ENCODE measurements at places on chromosomes 1 and 21.

- DNase-seq = no peak
Measured at GRCh38 chr1:160047111-160047991, 15.6 kb upstream of the PIGM start.

DNA sequence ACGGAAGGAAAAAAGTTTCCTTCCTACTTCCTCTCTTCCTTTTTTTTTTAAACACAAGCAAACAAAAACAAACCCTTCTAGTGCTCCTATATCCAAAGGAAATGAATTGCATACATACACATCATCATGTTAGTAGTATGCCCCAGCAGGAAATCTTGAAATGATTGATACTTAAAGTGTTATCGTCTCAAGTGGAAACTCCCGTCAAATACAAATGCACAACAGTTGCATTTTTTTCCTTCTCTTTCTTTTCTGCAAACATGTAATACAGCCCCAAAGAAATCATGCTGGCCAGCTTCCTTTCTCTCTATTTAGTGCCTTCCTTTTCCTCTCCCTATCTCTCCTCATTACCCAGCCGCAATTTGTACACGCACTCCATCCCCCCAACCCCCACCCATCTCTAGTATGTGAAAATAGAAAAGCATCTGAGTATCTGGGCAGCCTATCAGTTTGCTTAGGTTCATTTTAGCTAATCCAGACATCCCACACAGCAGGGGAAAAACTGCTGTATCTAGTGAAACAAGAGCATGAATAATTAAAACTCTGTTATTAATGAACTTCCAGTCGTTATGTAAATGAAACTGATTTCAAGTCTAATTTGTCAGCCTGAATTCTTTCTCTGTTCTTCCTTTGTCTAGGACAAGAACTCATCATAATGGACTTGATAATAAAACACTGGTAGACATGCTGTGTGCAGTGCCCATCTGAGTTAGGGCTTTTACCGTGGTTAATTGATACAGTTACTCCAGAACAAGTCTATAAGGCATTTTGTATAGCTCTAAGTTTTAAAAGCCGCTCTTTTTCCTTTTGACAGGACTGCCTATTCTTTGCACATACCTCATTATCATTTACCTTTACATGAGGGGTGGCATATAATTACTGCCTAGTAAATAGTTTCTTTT, 336.5 kb upstream of the ADGRL2 start:
- no peak for DNase-seq

- no peak for DNase-seq
Measured at GRCh38 chr1:153356392-153357075, 1.1 kb upstream of the S100A9 start.

DNA sequence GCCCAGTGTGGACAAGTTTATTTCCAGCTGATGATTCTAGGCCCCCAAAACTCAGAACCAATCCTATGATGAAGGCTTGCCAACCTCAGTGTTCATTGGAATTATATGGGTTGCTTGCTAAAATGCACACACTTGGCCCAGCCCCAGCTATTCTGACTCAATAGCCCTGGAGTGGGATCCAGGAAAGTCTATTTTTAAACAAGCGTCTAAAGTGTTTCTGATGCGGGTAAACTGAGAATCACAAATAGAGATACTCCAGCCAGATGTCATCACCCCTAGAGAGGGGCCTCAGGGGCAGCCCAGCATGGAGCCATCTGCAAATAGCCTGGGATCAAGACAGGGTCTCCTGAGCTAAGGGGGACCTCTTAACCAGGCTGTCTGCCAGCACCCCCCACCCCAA, 46.0 kb downstream of the PKP1 start:
- no peak for DNase-seq

DNA sequence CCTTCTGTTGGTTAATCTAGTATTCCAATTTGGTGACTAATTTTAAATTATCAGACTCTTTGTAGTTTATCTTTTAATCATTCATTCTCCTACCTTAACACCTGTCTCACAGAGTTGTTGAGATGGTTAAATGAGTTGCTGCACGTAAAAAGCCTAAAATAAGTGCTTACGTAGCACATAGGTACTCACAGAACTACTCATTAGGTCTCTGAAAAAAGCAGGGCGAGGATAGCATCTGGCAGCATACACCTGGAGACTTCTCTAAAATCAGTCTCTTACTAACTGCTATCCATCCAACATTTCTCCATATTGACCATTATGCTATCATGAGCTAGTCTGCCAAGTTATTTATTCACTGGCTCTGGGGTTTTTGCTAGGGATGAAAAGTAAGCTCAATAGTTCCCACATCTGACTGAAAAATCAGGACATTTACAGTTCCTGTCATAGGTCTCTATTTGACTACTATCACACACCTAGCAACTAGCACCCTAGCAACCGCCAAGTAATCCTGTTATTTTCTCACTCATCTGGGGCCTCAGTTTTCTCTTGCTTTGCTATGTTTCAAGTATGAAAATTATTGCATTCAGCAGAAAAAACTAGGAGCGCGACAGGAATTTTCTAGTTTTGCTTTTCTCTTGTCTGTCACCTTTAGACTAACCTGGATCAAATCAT, 11.2 kb downstream of the CSDE1 start:
- DNase-seq = no peak

DNA sequence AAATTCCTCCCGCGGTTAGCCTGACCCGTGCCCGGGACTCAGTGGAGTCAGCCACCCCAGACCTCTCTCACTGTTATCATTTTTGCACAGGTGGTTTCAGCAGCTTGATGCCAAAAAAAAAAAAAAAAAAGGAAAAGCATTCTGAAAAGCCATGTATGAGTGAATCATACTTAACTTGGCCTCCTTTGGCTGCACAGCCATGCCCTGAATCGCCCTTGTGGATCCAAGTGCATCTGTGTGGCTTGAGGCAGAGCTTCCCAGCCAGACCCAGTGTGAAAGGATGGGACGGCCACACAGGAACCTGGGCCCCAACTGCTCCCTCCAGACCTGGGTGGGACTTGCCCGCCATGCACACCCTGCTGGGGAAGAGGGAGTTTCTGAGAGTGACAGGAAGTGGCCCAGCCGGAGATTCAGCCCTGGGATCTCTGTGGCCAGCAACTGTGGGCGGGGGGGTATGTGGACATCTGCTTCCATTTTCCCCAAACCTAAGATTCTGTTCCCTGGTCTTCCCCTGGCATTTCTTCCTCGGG, 8.6 kb downstream of the YBEY start:
- no peak for DNase-seq

GRCh38 chr1:64502931-64503330, 33.0 kb downstream of the CACHD1 start:
- DNase-seq = no peak

- no peak for DNase-seq
Measured at GRCh38 chr1:202798260-202798659, 10.0 kb downstream of the KDM5B start.

- no peak for DNase-seq
Measured at GRCh38 chr1:109886827-109887226, 23.8 kb upstream of the CSF1 start.

GRCh38 chr1:221708076-221708571, 33.8 kb downstream of the DUSP10 start:
- DNase-seq = no peak

DNA sequence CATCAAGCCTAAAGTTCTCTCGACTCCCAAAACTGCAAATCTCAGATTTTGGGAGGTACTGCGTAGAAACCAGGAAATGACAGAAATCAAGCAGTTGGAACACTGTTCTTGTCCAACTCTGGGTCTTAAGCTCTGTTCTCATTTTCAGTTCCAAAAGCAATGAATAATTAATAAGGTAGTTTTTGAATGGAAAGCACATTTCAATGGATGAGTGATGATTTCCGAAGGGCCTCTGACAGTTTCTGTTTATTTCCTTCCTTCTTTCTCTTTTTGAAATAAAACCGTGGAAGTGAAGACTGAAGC, 20.9 kb upstream of the TARBP1 start:
- no peak for DNase-seq

- DNase-seq = no peak
Measured at GRCh38 chr1:183885142-183885735, 80.3 kb downstream of the RGL1 start.

DNA sequence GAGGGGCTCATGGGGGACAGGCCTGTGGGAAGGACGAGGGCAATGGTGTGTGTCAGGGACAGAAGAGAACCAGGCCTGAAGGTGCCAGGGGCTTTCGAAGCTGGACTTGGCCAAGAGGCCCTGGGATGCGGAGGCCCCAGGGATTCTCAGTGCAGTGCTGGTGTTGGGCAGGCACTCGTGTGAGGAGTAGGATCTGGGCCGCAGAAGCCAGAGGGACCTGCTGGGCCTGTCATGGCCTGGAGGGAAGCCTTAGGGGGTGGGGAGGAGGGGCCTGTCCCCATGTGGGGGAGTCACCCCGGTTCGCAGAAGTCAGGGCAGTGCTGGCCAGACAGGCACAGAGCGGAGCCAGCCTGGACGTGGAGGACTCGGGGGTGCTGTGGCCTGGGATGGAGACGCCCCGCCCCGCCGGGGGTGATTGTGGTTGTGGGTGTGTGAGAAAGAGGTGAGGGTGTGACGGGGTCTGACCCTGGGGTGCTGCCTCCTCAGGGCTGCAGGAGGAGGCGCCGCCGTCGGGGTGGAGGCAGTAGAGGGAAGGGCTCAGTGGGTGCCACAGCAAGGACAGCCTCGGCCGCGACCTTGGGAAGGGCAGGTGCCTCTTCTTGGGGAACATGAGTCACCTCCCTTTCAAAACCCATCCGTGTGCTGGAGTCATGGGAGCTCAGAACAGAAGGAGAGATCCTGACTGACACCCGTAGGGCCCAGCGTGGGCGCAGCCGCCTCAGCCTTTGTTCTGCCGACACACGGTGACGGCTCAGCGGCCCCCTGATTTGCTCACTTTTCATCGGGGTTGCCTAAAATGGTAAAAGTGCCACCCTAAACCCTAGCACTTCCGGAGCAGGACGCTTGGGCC, 33.9 kb downstream of the FAAP20 start:
- DNase-seq = no peak

GRCh38 chr1:203590603-203591002, 36.0 kb upstream of the ATP2B4 start:
- no peak for DNase-seq

DNA sequence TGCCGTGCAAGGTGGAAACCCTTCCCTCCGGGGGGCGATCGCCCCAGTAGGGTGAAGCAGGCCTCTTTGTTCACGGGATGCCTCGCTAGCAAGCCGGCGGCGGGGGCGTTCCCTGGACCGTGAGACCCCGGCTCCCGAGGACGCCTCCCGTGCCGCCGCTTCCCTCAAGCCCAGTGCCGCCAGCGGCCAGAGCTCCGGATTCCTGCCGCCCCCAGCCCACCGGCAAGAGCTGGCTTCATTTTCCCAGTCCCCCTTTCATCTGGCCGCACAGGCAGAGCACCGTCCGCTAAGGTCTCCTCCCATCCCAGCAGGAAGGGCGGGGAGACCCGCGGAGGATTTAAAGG, 16.3 kb downstream of the IER5 start:
- DNase-seq = no peak

DNA sequence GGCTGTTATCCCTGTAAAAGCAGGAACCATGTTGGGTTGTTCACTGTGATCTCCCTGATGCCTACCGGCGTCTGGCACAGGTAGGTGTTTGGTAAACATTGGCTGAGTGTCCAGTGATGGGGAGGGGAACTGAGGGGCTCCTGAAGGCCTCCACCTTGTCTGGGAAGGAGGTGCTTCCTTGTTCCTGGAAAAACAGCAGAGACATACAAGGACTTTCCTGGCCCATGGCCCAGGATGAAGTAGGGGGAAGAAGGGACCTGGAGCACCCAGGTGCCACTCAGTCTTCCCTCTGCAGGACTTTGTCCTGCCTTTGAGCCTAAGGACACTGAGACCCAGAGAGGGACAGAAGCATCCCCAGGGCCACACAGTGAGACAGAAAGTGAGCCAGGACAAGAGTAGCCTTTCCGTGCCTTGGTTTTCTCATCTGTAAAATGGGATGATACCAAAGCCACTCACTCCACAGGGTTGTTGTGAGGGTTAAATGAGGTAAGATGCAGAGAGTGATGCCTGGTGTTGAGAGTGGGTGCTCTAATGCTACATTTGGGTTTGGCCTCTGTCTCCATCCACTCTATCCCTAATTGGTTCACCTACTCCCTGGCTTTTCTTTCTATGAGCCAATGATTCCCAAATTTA, 6.1 kb upstream of the HEYL start:
- DNase-seq = no peak

- no peak for DNase-seq
Measured at GRCh38 chr1:116870300-116870699, 39.4 kb upstream of the PTGFRN start.

DNA sequence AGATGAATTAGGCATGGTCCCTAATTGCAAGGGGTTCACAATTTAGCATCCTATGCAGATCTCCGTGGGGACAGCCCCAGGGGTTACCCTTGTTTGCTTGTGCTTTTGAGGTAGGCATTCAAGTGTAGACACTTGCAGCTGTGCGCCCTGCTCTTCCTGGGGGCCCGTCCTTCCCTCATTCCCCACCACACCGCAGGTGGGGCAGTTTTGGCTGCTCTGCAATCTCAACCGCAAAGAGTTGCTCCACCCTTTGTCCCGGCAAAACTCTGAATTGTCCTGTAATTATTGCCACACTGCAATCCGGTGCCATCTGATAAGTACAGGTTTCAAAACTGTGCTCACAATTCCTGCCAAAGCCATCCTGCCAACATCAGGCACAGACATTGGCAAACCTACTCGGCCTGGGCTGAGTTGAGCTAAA, 65.4 kb upstream of the LYST start:
- DNase-seq = no peak

DNA sequence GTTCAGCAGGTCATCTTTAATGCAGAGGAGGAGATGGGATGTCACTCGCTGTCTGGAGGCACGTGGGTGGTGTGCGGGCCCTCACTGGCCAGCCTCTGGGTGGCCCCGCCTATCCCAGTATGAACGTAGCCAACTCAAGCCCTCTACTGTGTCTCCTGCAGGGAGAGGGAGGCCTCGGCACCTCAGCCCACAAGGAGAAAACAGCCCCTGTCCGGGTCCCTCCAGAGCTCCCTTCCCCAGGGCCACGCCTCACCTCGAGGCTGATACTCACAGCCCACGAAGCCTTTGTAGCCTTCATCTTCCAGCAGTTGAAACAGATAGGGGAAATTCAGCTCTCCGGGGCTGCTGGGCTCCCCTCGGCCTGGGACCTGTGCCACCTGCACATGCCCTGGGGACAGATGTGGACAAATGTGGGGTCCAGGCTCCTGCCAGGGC, 2.6 kb downstream of the HYI start:
- no peak for DNase-seq

DNA sequence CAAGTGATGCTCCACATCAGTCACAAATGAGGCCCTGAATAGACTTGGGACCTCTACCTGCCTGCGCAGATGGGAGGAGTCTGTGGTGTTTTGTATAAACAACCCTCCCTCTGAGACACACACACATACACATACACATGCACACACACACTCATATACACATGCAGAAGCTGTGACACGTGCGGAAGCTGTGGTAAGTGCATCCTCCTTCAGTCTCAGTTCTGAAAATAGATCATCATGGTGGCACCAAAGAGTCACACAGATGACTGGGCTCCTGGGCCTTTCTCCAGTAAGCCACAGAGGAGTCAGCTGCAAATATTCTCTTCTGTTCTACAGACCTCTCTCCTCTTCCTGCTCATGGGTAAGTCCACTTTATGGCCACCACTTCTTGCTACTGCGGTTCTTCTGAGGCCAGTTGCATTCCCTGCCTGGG, at the start of gene LY9:
LY9 (plus strand) TSS at position 224 of the 433 bp plus-strand sequence; CDS start at position 238, 14 bp downstream.
- no peak for DNase-seq
